ENCODE measurements at places on chromosomes 6 and 20.

DNA sequence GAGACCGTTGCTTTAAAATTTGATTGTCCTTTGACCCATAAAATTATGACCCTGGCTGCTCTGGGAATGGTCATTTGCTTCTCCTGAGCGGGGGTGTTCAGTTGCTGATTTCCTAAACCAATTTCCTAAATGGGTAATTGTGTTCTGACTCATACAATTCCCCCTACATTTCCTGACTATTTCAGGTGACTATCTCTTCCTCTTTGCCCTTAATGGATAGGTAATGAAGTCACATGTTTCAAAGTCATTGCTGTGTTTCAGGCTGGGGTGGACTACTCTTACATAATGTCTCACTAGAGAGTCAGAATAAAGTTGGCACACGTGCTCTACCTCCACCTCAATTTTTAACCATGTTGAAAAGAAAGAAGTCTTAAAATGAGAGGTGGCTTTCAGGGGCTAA lies 109.8 kb downstream of the DOK5 start:
- DNase-seq: no peak

DNA sequence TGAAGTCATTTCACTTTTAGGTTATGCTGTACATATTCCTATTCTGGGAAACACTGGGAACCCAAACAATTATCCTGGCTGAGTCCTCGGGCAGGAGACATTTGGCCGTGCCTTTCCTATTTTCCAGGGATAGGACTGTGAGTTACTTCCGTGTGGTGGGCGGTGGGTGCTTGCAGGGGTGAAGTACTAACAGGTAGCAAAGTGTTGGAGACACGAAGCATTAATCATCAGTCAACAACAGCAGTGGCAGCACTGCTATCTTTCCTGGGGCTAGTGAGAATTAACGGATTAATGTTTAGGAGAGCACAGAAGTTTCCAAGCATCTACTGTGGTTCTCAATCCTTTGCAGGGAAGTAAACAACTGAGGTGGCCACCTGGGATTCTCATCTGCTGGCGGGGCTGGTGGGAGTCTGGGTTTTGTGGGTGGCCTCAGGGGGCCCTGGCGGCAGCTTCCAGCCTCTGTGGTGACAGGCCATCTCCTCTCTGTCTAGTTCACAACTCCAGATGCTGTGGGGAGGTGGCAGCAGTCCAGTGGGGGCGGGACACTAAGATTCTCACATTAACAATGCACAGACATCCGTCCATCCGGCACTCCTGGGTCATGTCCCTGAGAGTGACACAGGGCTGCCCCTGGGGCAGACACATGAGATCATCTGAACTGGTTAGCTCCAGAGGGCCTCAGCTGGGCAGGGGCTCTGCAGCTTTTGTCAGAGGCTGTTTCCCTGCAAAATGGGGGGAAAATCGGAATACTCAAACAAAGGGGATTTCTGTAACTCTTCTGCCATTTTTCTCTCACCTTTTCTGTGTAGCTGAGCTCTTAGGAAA lies 90.9 kb downstream of the GJA10 start:
- no peak for DNase-seq

GRCh38 chr6:11062715-11063114 lies 18.6 kb upstream of the ELOVL2 start:
- DNase-seq: no peak

- peak; percentile 86 for DNase-seq
Measured at GRCh38 chr6:27873021-27873940, 38.9 kb downstream of the OR2B2 start.

- no peak for DNase-seq
Measured at GRCh38 chr6:169824021-169824420, 72.6 kb downstream of the ERMARD start.

DNA sequence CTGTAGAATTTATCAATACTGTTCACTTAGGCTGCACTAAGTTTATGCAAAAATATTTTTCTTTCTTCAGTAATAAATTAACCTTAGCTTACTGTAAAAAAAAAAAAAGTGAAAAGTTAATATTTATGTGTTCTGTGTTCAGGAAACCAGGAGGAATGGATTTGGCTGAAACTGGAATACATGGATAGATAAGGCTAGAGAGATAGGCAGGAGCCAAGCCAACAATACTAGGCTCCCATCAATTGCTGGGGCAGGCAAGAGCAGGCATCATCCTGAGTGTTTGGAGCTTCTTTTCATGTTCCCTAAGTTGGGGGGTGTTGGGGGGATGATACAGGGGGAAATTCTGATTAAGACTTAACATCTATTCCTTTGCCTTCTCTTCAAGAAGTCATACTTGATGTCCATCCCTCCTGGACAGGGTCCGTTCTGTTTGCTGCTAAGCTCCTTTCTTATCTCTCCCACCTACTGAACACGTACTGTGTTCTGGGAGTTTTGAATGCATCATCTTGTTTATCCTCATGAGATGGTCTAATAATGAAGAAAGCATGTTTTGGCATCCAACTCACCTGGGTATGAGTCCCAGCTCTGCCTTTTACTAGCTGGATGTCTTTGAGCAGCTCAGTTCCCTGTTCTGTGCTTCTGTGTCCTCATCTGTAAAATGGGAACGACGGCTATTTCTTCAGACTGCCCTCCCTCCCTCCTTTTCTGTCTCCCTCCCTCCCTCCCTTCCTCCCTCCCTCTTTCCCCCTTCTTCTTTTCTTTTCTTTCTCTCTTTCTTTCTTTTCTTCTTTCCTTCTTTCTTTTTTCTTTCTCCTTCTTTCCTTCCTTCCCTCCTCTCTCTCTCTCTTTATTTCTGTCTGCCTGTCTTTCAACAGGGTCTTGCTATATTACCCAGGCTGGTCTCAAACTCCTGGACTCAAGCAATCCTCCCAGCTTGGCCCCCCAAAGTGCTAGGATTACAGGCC lies 6.4 kb upstream of the PROCR start:
- no peak for DNase-seq

DNA sequence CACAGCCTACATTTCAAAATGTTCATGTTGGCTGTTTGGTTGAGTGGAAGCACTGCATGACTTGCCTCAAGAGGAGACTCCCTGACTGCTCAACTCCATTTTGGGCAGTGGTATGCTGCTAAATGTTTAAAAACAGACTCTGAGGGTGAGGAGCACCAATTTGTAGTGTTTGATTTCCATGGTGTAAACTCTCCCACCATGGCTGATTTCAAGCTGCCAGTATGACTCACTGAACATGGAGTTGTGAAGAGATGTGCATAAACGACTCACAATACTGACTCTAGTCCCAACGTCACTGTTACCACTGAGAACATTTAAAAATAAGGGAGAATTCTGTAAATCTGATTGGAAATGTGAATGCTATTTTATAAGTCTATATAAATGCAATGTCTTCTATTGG lies 70.4 kb downstream of the BACH2 start:
- no peak for DNase-seq

DNA sequence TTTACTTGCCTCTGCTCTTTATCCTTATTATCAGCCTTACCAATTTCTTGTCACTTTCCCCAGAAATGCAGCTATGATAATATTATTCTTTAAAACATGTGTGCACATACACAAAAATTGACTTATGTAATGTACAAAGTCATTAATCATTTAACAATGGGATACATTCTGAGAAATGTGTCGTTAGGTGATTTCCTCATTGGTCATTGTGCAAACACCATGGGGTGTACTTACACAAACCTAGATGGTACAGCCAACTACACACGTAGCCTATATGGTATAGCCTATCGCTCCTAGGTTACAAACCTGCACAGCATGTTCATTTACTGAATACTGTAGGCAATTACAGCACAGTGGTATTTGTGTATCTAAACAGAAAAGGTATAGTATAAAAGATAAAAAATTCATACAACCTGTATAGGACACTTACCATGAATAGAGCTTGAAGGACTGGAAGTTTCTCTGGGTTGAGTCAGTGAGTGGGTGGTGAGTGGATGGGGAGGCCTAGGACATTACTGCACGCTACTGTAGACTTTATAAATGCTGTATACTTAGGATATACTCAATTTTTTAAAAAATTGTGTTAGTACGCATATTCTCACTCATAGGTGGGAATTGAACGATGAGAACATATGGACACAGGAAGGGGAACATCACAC lies 56.9 kb downstream of the HIVEP1 start:
- no peak for DNase-seq

GRCh38 chr6:40542175-40542764 lies 44.9 kb downstream of the LRFN2 start:
- no peak for DNase-seq

GRCh38 chr6:90319044-90319443 lies 22.4 kb upstream of the BACH2 start:
- DNase-seq: peak; percentile 43

GRCh38 chr6:15705981-15706380 lies 43.2 kb upstream of the DTNBP1 start:
- DNase-seq: no peak

DNA sequence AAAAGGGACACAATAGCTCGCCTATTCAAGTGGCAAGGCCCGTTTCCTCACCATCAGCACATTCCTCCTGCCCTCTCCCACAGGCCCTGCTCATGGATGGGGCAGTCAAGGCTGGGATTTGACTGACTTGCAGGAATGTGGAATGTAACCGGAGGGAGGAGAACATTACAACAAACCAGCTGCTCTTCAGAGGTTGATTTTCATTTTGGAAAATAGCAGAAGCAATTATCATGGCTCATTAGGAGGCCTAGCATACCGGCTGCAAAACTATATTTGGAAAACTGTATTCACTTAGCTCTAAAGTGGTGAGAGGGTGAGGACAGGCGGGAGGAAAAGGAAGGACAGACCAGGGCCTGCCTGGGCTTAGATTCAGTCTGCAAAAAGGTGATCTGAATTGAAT lies 283.7 kb downstream of the CD83 start:
- no peak for DNase-seq

DNA sequence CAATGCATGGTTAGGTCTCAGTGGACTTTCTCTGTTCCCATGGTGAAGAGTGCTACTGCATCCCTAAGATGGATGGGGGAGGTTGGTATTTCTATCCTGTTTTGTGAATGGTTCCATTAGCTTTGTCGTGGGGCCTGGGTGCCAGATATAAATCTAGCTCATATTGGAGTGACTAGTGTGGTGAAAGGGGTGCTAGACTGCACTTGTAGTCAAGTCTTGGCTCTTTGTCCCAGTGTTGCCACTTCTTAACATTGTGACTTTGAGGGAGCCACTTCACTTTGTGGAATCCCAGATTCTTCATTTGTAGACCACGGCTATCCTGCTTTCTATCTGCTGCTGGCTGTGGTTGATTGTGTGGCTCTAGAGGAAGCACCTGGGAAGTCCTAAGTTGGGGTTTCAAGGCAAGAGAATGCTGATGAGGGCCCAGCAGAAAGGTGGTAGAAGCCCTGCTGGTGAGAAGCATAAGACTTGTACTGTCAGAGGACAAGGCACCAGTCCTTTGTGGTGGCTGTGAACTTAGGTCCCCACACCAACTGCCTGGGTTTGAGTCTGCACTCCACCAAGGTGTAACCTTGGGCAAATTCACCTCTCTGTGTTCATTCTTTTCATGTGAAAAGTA lies 44.1 kb downstream of the VAPB start:
- DNase-seq: no peak

GRCh38 chr6:74343804-74344203 lies 647.8 kb downstream of the CD109 start:
- DNase-seq: peak; percentile 6

GRCh38 chr6:158293122-158293521 lies 19.1 kb upstream of the TULP4 start:
- no peak for DNase-seq

GRCh38 chr6:129029778-129030177 lies 146.8 kb downstream of the LAMA2 start:
- DNase-seq: peak; percentile 42

GRCh38 chr20:20955892-20956291 lies 150.3 kb downstream of the LINC00237 start:
- DNase-seq: no peak

DNA sequence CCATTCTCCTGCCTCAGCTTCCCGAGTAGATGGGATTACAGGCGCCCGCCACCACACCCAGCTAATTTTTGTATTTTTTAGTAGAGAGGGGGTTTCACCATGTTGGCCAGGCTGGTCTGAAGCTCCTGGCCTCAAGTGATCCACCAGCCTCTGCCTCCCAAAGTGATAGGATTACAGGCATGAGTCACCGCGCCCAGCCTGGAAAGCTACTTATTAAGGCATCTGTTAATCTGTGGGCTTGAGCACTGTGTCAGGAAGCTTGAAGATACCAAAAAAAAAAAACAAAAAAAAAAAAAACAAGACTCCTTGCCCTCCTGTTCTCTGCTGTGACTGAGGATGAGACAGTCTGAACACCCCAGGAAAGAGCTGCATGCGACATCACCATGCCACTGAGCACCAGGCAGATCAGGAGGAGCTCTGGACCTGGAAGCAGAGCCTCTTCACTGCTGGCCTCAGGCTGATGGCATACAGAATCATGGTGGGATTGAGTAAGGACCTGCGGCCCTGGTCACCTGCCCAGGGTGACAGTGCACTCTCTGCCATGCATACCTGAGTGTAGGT lies 166.5 kb upstream of the SNX9 start:
- peak; percentile 43 for DNase-seq

- no peak for DNase-seq
Measured at GRCh38 chr6:47447722-47448121, 29.9 kb upstream of the CD2AP start.

DNA sequence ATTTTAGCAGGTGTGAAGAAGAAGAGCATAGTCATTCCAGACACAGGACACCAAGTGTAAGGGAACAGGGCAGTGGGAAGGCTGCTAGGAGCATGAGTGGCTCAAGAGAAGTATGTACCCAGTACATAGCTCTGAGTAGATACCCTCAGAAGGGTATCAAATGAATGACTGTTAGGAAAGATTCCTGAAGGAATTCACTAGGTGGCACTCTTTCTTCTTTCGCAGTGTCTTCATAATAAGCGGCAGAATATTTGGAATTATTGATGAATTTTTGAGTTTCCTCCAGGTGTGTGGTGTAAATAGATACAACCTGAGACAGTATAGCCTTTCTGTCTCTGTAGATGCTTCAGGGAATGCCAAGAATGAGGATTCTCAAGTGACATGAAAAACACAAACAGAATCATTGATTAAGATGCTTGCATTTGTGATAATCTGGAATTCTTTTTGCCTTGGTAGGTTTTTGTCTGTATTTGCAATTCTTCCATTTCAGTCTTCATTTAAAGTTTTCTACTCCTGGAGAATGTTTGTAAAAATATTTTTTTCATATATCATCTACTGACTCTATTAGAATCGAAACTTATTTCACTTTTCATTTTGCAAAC lies 264.3 kb upstream of the RIMS1 start:
- DNase-seq: peak; percentile 15

- peak; percentile 42 for DNase-seq
Measured at GRCh38 chr6:31821301-31822035, 6.1 kb upstream of the HSPA1B start.

All from HCEC 1CT (cell line).